ENCODE measurements at places on chromosomes 5 and 9. TPM values are rescaled to one million over a fixed set of nuclear protein-coding genes. Genes with fewer than 3 reads are reported as not detected.

SPINK7 gene
- not detected for total RNA-seq

ENTR1 gene
- total RNA-seq: 57.9 TPM

DRD1 gene
- not detected for total RNA-seq

CARTPT gene
- not detected for total RNA-seq

SV2C gene
- total RNA-seq: under 0.01 TPM

FBXL7 gene
- 2.3 TPM for total RNA-seq

HAPLN1 gene
- total RNA-seq: 38.9 TPM

GARNL3 gene
- 1.3 TPM for total RNA-seq

CFAP90 gene
- not detected for total RNA-seq

GMCL2 gene
- total RNA-seq: not detected

PLAC8L1 gene
- not detected for total RNA-seq

CCDC180 gene
- 0.38 TPM for total RNA-seq

RNF180 gene
- total RNA-seq: 4.0 TPM

FST gene
- total RNA-seq: 205 TPM

LRRTM2 gene
- total RNA-seq: under 0.01 TPM

TEK gene
- total RNA-seq: 18.6 TPM

MOB3B gene
- under 0.01 TPM for total RNA-seq

CNTNAP3B gene
- 18.9 TPM for total RNA-seq

ECSCR gene
- 3.4 TPM for total RNA-seq

AFAP1L1 gene
- 9.6 TPM for total RNA-seq

DMGDH gene
- total RNA-seq: 3.7 TPM

SPATA31E1 gene
- not detected for total RNA-seq

TMEM141 gene
- total RNA-seq: 84.2 TPM

TAS2R1 gene
- 0.28 TPM for total RNA-seq

UBE2R2 gene
- total RNA-seq: 12.4 TPM

CSF1R gene
- total RNA-seq: 0.56 TPM

FOXD4L6 gene
- not detected for total RNA-seq

SLC6A3 gene
- not detected for total RNA-seq

GOLM1 gene
- total RNA-seq: 73.2 TPM

SARDH gene
- total RNA-seq: 9.6 TPM

PCDHGA7 gene
- total RNA-seq: 3.7 TPM
